ENCODE measurements at places on chromosomes 6 and 20. TPM values are rescaled to one million over a fixed set of nuclear protein-coding genes. Genes with fewer than 3 reads are reported as not detected.

RAB23 gene
- total RNA-seq = 27.7 TPM

DNA sequence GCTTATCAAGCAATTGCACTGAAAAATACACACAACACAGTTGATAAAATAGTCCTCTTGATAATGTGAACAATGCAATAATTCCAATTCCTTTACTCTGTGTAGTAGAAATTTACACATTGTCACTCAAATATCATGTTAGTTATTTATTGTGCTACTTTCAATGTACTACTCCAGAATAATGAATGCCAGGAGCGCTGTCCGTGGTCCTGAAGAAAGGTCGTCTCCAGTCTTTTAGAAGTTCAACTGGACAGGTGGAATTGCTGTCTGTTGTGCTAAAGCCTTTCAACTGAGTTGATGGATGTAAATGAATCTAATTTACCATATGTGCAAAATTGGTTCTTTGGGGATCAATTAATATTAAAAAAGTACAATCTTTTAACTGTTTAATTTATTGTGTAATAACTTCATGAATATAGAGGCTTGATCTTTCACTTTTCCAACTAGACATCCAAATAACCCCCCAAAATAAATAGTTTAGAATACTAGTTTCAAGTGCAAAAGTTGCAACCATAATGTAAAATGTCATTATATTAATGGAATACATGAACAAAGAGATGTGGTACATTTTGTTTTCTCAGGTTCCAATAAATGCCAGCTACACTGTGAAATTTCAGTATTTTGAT, 3.2 kb downstream of the GRIK2 start:
- DNase-seq = peak; percentile 52

GRCh38 chr20:11920083-11920482, 2.4 kb downstream of the BTBD3 start:
- no peak for DNase-seq

- DNase-seq = no peak
These were observed 23.2 kb downstream of the HLA-A start for GRCh38 chr6:29965563-29965872.

- no peak for DNase-seq
These were observed 21.1 kb upstream of the EDN1 start for GRCh38 chr6:12269110-12269509.

DNA sequence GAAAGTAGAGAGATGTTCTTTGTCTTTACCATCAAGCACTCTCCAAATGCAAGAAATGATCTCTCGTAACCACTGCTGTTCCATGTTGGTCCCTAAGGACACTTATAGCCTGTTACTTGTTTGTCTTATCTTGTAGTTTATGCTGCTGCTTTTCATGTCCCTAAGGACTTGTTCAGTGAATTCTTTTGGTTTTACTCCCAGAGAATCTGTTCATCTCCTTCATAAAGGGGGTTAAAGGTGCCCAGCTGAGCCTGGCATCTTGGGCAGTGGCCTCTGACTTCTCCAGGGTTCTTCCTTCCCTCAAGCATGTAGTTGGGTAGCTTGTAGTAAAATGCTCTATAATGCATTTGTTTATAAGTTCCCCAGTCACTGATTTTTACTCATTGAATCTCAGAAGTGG, 864 bp upstream of the PKIG start:
- DNase-seq = no peak

GRCh38 chr6:98929498-98930060, 18.2 kb downstream of the FBXL4 start:
- no peak for DNase-seq

DNA sequence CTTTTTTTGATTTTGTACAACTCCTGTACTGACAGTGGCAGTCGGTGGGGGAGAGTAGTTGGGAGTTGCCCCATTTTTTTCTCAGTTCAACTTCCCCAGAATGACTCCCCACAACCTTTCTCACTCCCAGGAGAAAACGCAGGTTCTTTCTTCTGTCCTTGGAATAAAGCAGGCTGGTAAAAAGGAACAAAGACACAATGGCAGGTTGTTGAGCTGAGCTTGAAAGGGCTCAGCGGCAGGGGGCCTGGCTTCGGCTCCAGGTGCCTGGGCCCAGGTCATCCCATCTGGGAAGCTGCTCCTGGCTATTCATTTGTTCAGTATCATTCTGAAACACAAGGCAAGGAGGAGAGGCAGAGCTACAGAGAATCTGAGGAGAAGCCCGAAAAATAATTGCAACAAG, 46.2 kb downstream of the PROKR2 start:
- no peak for DNase-seq

DNA sequence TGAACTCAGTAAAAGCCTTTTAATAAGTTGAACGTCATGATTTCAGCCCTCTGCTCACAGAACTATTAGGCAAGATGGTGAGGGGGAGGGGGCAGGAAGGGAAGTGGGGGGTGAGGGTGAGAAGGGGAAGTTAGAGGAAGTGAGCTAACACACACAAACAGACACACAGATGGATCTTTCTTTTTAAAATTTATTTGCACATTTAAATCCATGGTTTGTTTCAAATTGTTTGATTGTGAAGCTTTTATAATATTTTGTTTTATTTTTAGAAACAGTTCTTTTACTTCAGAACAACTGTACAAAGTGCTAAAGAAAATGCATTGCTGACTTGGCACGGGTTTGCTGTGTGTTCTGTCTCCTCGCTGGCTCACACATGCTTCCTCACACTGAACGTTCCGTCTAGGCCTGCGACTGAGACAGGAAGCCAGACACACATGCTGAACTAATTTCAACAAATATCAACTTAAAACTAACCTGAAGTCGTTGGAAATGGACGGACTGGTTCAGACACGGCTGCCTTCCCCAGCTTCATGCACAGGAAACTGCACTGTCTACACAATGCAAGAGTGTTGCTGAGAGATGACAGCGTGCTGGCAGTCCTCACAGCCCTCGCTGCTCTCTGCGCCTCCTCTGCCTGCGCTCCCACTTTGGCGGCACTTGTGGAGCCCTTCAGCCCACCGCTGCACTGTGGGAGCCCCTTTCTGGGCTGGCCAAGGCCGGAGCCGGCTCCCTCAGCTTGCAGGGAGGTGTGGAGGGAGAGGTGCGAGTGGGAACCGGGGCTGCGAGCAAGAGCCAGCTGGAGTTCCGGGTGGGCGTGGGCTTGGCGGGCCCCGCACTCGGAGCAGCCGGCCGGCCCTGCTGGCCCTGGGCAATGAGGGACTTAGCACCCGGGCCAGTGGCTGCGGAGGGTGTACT, 8.1 kb upstream of the ZBP1 start:
- peak; percentile 29 for DNase-seq

LGSN gene
- under 0.01 TPM for total RNA-seq
